ENCODE measurements at places on chromosomes 5 and 9.

- DNase-seq: no peak
Observed at GRCh38 chr5:68250661-68251298, 35.2 kb downstream of the PIK3R1 start.

DNA sequence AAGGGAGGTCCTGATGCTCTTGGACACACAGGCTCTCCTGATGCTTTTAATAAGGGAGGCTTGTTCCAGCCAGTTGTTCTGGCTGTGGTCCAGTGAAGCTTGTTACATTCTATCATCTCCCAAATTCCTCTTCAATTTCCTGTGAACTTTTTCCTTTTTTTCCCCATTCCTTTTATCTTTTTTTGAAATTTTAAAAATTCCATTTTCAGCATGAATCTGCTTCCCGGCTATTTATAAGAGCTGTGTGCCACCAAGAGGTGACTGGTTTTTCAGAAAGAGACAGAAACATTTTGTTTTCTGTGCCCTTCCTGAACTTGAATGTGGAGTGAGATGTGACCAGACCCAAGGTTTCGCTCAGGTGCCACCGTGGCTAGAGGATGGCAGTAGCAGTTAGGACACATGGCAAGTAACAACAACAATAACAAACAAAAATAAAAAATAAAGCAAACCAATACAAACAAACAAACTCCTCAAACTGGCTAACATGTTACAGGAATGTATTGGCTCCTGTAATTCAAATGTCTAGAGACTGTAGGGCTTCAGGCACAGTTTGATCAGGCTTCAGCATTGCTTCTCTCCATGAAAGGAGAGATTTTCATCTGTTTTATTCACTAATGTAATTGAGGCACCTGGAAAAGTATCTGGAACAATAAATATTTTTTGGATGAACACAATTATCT is 121.1 kb downstream of the BOD1 start:
- no peak for DNase-seq

GRCh38 chr5:82931110-82931509 is 146.1 kb downstream of the TMEM167A start:
- no peak for DNase-seq

GRCh38 chr5:123882965-123883345 is 371.0 kb downstream of the CSNK1G3 start:
- DNase-seq: no peak

DNA sequence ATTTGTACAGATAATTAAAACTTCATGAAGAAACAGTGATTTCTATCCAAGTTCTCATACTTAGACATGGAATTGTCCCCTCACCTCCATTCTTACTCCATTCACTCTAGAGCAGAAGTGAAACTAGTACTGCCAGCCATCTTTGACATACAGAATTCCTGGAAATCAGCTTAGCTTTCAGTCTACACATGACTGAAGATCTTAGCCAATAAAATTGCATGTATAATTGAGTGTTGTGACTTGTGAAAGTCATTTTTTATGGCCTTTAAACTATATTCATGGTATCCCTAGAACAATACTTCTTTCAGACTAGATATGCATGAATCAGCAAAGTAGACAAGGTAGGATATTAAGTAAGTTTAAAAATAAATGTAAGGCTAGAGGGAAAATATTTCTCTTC is 705.2 kb upstream of the ZNF608 start:
- no peak for DNase-seq

- no peak for DNase-seq
Observed at GRCh38 chr9:9182431-9182830, 1382.9 kb upstream of the DMAC1 start.

DNA sequence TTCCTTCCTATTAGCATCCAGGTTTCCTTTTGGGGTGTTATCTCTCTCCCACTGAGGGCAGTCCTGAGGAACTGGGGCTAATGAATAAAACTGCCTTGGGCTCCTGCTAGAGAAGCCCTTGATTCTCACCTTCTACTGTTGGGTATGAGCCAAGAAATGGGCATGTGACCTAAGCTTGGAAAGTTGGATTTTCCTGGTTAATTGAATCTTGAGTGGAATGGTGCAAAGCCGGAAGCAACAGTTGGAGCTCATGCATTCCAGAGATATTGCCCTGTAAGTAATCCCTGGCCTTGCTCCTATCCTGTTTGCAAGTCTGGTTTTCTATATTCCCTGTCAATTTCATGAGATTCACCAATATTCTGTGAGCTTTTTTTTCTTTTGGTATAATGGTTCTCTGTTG is 158.5 kb upstream of the ELL2 start:
- DNase-seq: no peak

DNA sequence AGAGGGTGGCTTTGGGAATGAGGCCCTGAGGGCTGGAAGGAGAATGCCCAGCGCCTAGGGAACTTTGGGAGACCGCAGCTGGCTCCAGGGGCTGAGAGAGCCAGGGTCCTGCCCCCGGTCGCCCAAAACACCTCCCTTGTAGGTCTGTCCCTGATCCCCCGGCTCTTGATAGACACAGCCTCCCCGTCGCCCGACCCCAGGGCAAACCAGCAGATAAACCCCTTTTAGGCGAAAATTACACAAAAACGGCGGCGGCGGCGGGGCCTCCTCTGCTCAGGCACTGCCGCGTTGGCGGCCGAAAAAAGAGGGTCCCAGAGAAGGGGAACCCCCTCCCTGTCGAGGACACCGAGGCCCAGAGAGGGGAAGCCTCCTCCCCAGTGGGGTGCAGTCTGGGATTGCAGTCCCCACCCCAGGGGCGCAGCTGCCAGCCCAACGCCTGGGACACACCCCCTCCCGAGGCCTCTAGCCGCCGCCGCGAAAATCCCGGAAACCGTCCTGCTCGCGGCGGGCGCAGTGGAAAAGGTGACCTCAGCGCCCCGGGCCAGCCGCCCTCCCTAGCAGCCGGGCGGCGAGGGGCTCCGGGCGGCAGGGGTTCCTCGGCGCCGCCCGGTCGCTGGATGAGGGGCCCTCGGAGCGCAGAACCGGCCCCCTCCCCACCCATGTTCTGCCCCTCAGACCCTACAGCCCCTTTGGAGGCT is 3.1 kb upstream of the BARX1 start:
- no peak for DNase-seq

DNA sequence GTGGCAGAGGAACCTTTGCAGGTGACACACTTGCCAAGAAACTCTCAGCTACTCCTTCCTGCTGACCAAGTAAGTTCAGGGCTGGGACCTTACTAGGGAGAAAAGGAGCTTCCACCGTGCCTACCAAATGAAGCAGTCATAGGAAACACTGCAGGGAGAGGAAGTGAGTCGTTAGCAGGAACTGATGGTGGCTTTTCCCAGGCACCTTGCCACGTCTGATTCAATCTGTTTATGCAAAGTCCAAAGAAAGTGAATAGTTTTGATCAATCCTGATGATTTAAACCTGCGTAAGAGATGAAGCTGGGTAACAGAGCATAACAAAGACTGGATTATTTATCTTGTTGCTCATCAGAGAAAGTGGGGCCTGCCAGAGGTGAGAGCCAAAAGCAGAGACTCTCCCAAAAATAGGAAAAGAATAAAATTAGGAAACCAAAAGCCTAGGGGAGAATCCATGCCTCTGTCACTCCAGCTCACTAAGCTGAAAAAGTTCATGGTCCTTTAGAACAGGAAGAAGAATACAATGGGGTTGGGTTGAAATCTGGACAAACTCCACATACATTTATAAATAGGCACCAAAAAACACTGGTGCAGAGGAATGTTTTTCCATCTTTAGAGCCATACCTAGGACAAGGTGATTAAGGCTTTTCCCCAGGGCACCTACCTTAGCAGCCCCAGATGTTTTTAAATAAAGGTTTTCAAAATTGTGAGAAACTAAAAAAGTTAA is 9.3 kb upstream of the PFDN1 start:
- DNase-seq: no peak

GRCh38 chr9:33155393-33155792 is 11.7 kb downstream of the B4GALT1 start:
- DNase-seq: no peak

GRCh38 chr9:81885602-81886001 is 42.6 kb upstream of the SPATA31D4 start:
- no peak for DNase-seq

- no peak for DNase-seq
Observed at GRCh38 chr5:140165101-140165922, 9.7 kb upstream of the CYSTM1 start.

GRCh38 chr9:95425910-95426551 is 90.7 kb downstream of the PTCH1 start:
- DNase-seq: no peak

DNA sequence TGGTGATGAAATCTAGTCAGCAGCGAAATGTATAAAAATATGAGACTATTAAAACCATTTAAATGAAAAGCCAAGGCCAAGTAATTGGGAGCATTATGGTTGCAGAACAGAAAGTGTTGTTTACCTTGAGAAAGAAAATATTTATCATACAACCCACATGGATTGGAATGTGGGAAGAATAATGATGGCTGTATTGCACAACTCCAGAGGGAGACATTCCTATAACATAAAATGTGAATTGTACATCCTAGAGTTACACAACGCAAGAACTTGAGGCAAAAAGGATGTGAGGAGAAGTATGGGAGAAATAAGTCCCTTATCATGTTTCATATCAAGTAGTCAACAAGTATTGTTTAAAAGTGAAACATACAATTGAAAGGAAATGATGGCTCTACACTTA is 1014.0 kb upstream of the SEMA6A start:
- no peak for DNase-seq

GRCh38 chr5:142484821-142485387 is 160.1 kb upstream of the SPRY4 start:
- no peak for DNase-seq

DNA sequence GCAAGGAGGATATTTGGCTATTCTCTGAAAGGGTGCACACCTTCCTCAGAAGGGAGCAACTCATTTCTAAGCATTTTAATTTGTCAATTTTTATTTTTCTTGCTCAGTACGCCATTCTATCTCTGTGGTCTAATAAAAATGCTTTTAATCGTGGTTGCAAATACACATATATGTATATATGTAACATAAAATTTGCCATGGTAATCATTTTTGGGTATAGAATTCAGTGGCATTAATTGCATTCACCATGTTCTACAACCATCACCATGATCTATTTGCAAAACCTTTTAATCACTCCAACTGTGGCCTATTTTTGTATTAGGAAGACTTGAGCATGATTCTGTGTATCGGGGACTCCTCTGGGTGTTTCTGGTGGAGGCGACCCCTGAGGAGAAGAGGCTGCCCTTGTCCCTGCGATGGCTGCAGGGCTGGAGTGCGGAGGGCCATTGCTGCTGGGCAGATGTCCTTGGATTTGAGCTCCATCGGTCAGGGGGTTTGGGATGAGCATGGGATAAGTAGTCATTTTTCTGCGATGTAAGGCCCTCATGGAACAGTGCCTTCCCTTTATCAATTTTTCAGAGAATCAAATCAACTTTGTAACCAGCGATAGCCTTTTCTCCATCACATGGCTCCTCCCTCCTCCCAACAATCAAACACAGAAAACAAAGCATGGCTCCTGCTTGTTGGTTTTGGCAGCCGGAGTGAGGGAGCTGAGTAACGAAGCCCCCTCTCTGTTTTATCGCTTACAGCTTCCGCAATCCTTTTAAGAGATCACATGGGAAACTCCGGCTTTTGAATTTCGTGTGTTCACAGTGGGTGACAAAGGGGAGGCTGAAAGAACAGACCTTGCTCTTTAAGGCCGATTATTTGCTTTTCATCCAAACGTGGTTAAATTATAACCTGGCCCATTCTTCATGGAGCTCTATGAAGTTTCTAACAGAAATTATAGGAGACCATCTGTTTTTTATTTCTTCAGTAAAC is 187.3 kb downstream of the TENT4A start:
- no peak for DNase-seq

- no peak for DNase-seq
Observed at GRCh38 chr5:54383941-54384340, 71.6 kb upstream of the HSPB3 start.

- DNase-seq: no peak
Observed at GRCh38 chr5:24591426-24591825, 53.4 kb downstream of the CDH10 start.

GRCh38 chr5:14400085-14400484 is 181.5 kb upstream of the OTULINL start:
- DNase-seq: no peak

- DNase-seq: peak; percentile 65
Observed at GRCh38 chr5:32232441-32233219, 58.5 kb upstream of the GOLPH3 start.

DNA sequence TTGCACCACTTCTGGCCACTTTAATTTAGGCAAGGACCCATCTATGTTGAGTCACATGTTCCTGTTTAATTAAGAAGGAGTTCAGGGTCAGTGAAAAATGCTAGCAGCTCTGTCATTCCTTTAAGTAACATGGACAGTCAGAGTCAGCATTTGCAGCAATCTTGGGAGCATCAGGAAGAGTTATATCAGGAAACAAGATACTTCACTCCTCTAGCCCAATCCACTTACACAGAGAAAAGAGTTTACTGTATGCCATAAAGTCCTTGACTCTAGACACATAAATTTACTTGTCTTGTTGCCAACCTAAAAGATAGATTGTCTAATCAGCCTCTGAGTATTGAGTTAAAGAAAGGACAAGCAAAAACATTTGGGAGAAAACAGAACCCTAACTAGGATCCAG is 266.7 kb downstream of the PJA2 start:
- no peak for DNase-seq

DNA sequence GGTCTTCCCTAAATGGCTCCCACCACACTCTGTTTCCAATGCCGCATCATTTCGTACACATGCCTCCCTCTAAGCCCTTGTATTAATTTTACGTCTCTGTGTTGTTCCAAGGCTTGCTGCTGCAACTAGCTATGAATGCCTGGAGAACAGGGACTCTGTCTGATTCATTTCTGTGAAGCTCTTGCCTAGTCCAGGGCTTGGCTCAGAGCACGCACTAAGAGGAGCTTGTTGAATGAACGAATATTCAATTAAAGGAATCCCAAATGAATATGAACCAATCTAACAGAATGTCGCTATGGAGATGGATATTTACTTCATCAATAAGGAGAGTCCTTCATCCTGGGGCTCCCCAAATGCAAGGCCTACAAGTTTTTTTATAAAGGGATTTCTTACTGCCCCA is 55.3 kb downstream of the TGFBR1 start:
- DNase-seq: no peak

GRCh38 chr9:117744856-117745389 is 40.7 kb downstream of the TLR4 start:
- no peak for DNase-seq

- no peak for DNase-seq
Observed at GRCh38 chr9:127209220-127209619, 55.4 kb upstream of the GARNL3 start.

GRCh38 chr9:94925751-94926430 is 199.4 kb downstream of the AOPEP start:
- DNase-seq: no peak

Data from T-helper 1 cell (primary cell).